ENCODE measurements at places on chromosomes 7 and 10.

DNA sequence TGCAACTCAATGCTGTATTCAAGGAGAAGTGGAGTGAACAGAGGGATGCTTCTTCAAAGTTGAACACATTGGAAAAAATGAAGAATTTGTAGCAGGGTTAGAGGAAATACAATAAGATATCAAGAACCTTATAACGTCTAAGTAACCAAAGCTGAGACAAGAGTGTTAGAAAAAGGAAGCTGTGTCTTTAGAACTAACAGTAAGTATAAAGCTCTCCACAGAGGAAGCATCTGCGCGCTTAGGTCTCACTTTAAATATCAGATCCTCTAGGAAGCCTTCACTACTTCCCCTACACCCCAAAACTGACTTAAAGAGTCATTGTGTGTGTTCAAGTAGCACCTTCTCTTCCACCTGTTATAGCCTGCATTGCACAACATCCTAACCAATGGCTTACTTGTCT lies 43.0 kb downstream of the CH25H start:
- peak; percentile 50 for DNase-seq

DNA sequence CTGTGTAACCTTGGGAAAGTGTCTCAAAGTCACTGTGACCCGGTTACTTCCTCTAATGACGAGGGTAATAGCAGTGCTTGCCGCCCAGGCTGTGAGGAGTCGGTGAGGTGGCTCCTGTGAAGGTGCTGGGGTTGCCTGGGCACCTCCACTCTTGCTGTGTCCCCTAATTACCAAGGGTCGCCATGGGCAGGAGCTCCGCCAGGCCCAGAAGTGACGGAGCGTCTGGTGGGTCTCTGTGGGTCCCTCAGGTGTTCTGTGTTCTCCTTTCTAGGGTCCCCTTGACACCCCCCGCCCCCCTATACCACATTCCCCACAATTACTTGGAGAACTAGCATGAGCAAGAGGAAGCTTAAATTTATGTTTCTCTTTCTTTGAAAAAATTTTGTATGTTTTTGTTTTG lies 161.5 kb downstream of the WDR37 start:
- DNase-seq = no peak

- peak; percentile 98 for DNase-seq
Measured at GRCh38 chr7:31811650-31812461, 124.8 kb downstream of the PPP1R17 start.

- DNase-seq = no peak
Measured at GRCh38 chr7:138475377-138475776, 15.3 kb downstream of the TRIM24 start.

DNA sequence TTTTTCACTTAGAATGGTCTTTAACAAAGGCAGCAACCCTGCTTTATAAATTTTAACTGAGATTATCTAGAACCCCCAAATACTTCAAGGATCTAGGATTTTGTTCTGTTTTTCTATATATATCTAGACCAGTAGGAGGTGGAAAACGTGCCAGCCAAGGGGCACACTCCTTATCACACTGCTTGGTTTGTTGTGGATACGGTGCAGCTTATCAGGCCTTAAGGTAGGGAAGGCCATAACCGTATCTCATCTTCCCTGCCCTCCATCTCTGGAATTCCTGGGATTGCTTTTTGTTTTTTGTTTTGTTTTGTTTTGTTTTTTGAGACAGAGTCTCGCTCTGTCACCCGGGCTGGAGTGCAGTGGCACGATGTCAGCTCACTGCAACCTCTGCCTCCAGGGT lies 75.4 kb downstream of the MPLKIP start:
- DNase-seq = no peak

DNA sequence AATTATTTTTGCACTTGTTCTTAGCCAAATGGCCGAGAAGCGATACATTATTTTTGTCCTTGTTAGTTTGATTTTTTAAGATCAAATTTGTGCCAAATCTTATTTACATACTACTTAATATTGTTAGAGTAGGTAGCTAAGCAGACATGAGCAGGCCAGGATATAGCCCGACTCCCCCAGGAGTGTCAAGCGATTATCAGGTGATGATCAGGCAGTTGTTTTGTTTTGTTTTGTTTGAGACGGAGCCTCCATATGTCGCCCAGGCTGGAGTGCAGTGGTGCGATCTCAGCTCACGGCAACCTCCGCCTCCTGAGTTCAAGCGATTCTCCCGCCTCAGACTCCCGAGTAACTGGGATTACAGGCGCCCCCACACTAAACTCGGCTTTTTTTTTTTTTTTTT lies 71.1 kb downstream of the LYZL2 start:
- DNase-seq = no peak

GRCh38 chr10:26622891-26623290 lies 74.6 kb upstream of the PDSS1 start:
- no peak for DNase-seq

- DNase-seq = no peak
Measured at GRCh38 chr7:1520539-1521234, 9.8 kb upstream of the MAFK start.

DNA sequence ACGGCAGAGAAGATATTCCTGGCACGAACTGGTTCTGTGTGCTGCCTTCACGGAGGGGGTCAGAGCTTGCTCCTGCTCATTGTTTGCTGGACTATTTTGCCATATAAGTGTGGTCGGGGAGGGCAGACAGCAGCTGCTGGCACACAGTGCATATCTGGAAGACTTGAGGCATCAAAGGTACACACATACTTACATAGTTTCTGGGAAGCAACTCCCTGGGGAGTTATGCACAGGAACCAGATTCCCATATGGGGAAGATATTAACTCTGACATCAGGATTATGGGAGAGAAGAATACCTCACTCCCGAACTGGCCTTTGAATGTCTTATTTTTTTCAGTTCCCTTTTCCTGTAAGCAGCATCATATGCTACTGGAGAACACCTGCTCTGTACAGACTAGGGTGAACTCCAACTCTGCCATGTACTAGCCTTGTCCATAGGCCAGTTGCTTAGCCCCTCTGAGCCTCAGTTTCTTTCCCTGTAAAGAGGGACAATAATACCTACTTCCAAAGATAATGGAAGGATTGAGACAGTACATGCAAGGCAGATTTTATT lies 41.5 kb downstream of the LGI1 start:
- DNase-seq = no peak

- no peak for DNase-seq
Measured at GRCh38 chr10:5013385-5013784, 9.7 kb upstream of the AKR1C2 start.

DNA sequence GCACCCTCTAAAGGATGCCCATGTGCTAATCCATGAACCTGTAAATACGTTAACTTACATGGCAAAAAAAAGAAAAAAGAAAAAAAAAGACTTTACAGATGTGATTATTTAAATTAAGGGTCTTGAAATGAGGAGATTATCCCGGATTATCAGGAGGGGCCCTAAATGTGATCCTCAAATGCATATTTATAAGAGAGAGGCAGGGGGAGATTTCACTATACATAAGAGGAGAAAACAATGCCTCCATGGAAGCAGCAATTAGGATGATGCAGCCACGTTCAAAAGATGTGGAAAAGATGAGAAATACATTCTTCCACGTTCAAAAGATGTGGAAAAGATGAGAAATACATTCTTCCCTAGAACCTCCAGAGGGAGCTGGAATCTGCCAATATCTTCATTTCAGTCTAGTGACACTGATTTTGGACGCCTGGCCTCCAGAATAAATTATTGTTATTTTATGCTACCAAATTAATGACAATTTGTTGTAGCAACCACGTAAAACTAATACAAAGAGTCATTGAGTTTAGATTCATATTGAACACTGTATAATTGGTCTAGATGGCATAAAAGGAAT lies 328.4 kb upstream of the GNAI1 start:
- DNase-seq = no peak

DNA sequence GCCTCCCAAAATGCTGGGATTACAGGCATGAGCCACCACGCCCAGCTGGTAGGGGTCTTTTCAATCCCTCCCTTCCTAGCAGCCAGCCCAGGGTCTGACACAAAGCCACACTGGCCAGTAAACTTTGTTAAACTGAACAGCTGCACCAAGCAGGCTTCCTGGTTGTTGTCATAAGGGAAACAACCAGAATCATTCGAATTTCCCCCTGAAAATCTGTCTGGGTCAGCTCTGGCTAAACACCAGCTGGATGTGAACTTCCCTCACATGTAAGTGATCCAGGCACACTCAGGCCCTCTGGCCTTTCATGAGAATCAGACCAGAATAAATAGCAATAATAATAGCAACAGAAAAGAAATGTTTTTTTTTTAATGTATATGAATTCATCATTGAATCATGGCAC lies 7.4 kb downstream of the IMPDH1 start:
- no peak for DNase-seq

GRCh38 chr10:11610826-11611247 lies 613 bp downstream of the USP6NL start:
- peak; percentile 4 for DNase-seq

DNA sequence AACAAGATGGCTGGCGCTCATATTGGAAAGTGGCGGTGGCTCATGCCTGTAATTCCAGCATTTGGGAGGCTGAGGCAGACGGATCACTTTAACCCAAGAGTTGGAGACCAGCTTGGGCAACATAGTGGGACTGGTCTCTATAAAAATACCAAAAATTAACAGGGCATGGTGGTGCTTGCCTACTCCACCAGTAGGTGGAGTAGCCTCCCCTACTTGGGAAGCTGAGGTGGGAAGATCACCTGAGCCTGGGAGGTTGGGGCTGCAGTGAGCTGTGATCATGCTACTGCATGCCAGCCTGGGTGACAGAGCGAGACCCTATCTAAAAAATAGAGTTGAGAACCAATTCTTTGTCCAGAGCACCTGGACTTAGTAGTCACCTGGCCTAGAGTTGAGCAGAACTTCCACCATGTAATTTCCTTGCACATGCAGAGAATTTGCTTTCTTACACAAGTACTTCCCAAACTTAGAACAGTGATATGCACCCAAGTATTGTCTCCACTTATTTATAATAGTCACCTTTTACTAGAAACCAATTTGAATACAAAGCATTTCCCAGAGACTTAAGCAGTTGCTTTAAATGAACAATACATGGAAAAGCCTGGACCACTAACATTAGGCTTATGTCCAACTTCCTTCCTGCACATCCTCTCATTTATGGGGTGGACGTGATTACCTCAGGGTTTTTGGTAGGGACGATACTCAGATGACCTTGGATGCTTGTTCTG lies 15.9 kb downstream of the LAMB4 start:
- no peak for DNase-seq

- DNase-seq = peak; percentile 74
Measured at GRCh38 chr10:102384606-102385429, 10.7 kb upstream of the NFKB2 start.

DNA sequence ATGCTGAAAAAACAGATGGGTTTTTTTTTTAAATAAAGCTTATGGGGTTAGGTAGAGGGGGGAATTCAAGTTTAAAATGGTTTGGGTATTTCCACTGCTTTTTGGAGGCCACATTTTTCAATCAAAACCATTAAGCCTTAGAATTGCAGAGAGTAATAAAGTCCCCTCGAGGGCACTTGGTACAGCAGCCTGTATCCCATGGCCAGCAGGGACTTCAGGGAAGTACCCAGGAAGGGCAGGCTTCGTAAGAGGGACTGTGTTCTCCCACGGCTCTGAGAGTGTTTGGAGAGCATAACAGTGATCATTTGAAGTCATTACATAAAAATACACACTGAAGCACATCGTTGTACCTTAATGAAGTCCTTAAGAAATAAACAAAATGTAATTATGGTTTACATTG lies 432.7 kb downstream of the DPP6 start:
- DNase-seq = no peak

DNA sequence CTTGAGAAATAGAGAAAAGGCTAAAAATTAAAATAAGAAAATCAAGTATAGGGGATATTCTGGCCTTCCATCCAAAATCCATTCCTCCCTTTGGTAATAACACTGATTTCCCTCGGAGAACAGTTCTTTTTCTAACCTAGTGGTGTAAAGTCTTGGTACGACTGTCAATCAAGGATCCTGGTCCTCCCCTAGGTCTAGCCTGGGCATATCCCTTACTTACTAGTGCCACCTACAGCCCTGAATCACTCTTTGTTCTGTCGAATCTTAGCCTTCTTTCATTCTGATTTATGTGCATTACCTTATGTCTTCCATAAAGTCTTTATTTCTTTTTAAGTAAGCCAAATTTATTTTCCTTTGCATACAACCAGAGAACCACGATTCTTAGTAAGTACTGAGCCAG lies 298.7 kb upstream of the LRRTM3 start:
- no peak for DNase-seq

DNA sequence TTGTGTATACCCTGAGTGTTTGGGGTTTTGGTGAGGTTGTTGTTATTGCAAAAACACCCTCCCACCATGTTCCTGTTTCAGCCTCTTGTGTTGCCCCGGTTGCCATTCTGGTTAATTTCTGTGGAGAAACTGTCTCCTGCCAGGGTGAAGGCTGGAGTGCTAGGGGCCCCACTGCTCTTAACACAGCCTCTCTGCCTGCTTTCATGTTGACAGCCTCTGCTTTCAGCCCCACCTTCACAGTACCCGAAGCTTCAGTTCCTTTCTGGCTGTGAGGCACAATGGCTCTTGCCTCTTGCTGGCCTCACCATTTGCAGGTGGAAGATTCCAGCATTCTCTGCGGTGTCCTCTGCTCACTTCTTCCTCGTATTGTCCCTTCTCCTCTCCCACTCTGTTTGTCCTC lies 19.2 kb downstream of the SLC18A2 start:
- DNase-seq = peak; percentile 74

- no peak for DNase-seq
Measured at GRCh38 chr7:142583446-142583845, 165.8 kb upstream of the PRSS1 start.

GRCh38 chr7:74297516-74298233 lies 8.5 kb downstream of the CLIP2 start:
- no peak for DNase-seq

DNA sequence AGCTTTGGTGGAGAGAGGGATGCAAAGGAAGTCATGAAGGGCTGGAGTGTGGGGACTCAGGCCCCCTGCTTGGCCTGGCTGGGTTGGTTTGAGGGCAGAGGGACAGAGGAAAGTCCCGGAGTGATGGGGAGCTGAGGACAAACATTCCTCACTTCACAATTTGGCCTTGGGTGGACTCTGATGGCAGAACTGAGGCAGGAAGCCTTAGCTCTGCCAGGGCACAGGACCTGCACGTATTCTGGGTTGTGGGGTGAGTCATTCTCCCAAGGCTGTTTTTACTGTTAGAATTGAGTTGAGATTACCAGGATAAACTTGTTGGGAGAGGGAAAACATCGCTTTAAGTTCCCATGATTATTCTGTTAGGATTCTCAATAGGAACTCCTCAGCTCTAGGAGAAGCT lies 2.6 kb downstream of the GOLGA7B start:
- DNase-seq = no peak

DNA sequence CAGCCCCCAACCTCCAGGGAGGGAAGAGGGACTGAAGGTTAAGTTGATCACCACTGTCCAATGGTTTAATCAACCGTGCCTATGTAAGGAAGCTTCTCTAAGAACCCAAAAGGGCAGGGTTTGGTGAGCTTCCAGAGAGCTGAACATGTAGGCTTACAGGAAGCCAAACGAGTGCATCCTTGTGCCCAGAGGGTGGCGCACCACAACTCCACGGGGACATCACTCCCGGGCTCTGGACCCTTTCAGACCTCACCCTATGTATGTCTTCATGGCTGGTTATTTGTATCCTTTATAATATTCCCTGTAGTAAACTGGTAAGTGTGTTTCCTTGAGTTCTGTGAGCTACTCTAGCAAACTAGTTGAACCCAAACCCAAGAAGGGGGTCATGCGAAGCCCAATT lies 11.5 kb upstream of the NFKB2 start:
- DNase-seq = no peak
